ENCODE measurements at places on chromosomes 6 and 20.

GRCh38 chr6:31535538-31536324 is 6.1 kb downstream of the DDX39B start:
- DNase-seq, result no peak

GRCh38 chr20:9550871-9551270 is 36.5 kb downstream of the LAMP5 start:
- DNase-seq, result no peak

DNA sequence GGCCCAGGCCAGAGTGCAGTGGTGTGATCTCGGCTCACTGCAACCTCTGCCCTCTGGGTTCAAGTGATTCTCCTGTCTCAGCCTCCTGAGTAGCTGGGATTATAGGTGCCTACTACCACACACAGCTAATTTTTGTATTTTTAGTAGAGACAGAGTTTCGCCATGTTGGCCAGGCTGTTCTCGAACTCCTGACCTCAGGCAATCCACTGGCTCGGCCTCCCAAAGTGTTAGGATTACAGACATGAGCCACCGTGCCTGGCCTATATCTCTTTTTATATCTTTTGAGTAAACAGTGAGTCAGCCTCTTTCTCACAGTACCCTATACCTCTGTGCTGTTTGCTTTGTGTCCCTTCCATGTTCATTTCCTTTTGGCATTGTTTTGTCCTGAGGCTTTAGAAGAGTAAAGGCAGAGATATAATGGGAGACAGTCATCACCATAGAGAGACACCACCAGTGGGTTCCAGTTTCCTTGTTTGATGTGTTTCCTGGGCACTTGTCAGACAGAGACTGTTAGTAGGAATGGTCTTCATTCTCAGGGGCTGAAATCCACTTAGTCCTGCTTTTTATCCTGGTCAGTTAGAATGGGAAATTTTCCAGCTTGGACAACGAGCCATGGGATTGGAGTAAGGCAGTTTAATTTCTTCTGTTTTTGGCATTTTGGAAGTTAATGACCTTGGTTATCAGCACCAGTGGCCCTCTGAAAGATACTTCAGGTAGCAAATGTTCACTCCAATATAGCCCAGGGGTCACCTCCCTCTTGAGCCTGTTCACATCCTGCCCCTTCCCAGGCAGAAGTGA is 32.2 kb upstream of the ASXL1 start:
- no peak for DNase-seq

DNA sequence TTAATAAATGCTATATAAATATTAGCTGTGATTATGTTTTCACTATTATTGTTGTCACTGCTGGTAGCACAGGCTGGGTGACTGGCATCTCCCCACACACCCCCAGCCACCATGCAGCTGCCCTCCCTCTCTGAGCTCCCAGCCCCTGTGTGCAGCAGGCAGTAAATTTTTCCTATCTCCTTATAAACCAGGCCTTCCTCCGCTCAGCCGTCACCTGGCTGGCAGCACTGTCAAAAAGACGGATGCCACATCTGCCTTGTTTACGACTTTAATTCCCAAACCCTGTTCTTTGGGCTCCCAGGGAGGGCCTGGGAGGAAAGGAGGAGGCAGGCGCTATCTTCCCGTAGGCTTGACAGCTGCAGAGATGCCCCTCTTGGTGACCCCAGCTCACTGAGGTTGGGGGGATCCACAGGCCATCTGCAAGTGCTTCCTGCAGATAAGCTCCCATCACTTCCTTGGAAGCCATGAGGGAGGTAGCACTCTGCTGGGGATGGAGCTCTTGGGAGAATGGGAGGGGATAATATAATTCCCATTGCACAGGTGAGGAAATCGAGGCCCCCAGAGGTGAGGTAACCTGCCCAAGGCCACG is 94.5 kb downstream of the GRM4 start:
- no peak for DNase-seq

DNA sequence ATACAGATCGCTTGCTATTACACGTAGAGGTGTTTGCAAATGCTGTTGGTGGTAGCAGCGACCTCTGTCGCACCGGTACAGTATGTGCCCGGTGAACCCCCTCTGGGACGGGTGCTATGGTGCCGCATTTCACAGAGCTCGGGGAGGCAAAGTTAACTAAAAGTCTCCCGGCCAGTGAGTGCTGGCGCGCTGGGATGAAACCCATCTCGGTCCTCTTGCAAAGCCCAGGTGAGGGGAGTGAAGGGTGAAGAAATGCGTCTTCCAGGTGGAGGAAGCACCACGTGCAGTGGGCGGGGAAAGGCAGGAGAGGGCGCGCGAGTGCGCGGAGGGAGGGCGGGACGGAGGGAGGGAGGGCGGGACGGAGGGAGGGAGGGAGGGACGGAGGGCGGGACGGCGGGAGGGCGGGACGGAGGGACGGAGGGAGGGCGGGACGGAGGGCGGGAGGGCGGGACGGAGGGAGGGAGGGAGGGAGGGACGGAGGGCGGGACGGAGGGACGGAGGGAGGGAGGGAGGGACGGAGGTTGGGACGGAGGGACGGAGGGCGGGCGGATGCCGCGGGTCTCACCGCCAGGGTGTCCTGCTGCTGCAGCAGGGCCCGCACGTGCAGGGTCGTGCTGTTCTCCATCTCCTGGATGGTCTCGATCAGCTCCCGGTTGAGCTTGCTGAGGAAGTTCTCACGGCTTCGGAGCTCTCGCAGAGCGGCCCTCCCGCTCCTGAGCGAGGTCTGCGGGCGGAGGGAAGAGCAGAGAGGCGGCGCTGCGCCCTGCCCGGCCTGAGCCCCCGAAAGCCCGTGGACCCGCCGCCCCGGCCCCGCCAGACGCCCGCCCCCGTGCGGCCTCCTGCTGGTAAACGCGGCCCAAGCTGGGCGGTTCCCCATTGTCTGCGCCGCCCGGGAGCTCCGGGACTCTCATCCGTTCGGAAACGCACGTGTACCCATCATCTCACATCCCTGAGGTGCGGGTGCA is 11.7 kb downstream of the C20orf96 start:
- no peak for DNase-seq

DNA sequence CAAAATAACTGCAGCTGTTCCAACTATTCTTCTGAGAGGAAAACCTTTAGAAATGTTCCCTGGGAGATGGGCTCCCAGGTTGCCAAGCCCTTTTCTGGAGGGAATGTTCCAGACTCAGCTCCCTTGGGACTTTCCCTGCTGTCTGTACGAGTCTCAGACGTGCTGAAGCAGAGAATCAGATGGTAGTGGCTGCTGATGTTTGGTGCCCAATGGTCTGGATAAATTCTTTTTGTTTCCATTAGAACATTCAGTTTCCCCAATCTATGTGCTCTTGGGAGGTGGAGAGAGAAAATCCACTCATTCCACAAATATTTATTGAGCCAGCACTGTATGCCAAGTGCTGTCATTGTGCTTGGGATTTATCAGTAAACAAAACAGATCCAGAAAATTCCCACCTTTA is 40.0 kb downstream of the SNHG17 start:
- DNase-seq, result no peak

- no peak for DNase-seq
Measured at GRCh38 chr6:155509743-155510475, 54.3 kb upstream of the NOX3 start.

- DNase-seq, result no peak
Measured at GRCh38 chr20:50259705-50260478, 69.3 kb downstream of the CEBPB start.

GRCh38 chr6:45898941-45899682 is 116.5 kb downstream of the CLIC5 start:
- no peak for DNase-seq

- DNase-seq, result no peak
Measured at GRCh38 chr6:157314705-157315321, 8.5 kb downstream of the TMEM242 start.

DNA sequence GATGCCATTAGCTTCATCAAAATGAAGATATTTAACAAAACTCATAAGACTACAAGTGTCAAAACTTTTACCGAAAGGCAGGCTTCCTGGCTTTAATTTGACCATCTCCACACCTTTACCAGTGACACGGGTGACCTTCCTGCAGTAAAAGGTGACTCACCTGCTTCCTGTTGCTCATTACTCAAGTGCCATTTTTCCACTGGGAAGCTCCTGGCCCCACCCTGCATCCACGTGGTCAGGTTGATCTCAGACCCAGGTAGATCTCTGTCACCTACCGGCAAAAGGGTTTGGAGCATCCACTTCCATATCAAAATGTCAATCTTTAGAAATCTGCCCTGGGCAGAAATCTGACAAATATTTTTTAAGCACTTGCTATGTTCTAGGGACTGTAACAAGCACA is 31.9 kb upstream of the CDH4 start:
- no peak for DNase-seq

- no peak for DNase-seq
Measured at GRCh38 chr20:52461582-52461981, 270.0 kb upstream of the ZFP64 start.

DNA sequence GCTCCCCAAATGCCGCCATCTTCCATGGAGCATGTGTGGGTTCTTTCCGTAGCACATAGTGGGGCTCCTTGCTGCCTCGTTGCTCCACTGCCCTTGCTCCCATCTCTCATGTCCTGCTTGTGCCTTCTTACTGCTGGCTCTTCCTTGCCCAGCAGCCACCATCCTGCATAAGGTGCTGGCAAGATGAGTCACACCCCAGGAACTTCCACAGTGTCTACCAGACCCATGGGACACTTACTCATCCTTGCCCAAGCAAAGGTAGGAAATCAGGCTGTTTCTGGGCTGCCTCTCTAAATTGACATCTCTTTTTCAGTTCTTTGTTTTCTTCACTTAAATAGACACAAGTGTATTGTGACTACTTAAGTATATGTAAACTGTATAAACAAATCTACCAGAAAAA is 39.4 kb upstream of the RGS17 start:
- no peak for DNase-seq

DNA sequence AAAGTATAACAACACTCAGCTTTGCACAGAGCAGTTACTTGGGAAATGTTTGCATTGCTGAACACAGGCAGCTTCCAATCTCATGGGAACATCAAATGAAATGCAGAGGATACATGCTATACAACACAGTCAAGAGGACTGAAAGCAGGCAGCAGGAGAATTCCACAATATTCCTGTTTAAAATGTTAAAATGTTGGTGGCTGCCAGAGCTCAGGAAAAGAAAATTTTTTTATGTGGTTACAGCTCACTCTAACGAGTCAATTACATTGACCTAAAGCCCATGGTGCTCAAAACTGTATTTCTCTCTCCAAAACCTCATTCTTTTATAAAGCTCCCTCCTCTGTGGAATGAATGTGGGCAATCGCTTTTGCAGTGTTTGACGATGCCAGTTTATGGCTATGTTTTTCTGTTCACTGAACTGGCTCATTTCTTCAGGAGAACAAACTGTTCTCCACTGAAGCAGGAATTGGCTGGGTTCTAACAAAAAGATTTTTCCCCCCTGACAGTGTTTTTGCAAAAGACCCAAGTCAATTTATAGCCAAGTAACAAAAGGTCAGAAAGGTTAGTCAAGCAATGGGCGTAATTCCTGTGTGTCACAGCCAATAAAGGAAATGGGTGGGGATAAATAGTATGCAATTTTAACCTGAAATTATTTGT is 69.0 kb downstream of the ZHX3 start:
- no peak for DNase-seq

GRCh38 chr20:4052554-4052953 is 37.2 kb upstream of the RNF24 start:
- no peak for DNase-seq

- no peak for DNase-seq
Measured at GRCh38 chr6:44333273-44333919, 9.1 kb upstream of the SPATS1 start.

GRCh38 chr20:5557123-5557522 is 193.1 kb upstream of the SHLD1 start:
- peak; percentile 16 for DNase-seq

- no peak for DNase-seq
Measured at GRCh38 chr20:8331740-8332412, 199.8 kb downstream of the PLCB1 start.

DNA sequence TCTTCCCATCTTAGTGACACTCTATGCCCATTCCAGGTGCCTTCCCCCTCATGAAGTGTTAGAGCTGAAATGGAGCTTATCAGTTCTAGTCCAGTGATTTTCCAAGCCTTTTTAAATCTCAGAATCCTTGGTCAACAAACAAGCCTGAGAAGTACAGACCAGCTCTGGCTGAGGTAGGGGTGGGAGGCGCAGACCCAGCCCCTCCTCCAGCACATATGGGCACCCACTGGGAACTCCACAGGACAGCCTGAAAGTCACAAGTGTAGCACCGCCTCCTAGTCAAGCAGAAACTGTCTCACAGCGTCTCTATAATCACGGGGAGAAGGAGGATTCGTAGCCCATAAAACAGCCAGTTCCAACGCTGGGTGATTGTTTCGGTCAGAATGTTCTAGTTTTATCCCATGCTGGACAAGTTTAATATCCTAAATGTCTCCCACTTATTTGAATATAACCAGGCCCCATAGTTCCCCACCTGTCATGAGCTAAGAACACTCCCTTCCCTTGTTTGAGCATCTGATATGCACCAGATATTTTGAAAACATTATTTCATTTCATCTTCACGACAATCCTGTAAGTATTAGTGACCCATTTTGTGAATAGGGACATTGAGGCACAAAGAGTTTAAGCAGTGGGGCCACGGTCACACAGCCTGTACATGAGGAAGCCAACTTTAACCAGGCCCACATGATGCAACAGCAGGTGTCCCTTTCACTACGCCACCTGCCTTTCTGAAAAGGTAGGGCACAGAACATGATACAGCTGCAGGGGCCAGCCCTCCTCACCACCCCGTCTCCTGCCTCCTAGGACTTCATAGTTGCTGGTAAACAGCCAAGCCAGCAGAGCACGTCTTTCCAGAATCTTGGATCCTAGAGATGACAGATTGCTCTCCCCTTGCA is 40.1 kb downstream of the TRAF3IP2 start:
- DNase-seq, result no peak

DNA sequence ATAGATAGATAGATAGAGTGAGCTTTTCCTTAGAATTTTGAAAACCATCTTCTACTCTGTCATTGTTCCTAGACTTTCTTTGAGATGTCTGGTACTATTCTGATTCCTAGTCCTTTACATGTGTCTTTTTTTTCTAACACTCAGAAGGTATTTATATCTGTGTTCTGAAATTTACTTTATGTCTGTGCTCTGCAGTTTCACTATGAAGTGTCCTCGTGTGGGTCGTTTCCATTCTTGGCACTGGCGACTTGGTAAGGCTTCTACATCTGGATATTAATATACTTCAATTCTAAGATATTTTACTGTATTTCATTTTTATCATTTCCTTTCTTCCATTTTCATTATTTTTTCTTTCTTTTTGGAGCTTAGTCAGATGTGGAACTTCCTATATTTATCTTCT is 87.0 kb downstream of the FHL5 start:
- no peak for DNase-seq

- no peak for DNase-seq
Measured at GRCh38 chr20:43558412-43559146, at the start of gene SGK2. TSS of gene SGK2 (plus strand) at chr20:43559027. CDS start at chr20:43566496, 7,469 bp downstream.

- DNase-seq, result no peak
Measured at GRCh38 chr6:157649311-157650260, 173.5 kb upstream of the SNX9 start.

DNA sequence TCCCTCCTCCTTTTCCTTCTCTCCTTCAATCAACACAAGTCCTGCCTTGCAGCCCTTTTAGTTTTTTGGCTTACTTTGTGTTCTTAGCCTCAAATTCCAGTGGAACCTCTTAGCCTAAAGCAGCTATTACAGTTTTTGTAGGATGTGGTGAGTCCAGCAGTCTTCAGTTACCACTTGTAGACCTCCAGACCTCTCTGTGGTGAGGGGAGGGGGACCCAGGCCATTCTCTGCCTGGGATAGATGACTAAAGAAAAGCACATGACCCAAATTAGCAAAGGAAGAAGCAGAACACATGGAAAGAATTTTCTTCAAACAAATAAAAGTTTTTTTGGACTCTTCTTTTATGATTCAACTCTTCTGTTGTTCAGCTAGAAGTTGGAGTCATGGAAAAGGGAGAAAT is 246.5 kb downstream of the HAO1 start:
- no peak for DNase-seq

GRCh38 chr20:34069341-34070078 is 42.5 kb downstream of the EIF2S2 start:
- DNase-seq, result peak; percentile 28
